ENCODE measurements at places on chromosomes 3 and 15.

GRCh38 chr3:157174290-157174648 lies 14.3 kb upstream of the CCNL1 start:
- H3K4me1 ChIP-seq, result no peaks in the 10 kb centered on the region
- peak overlapping the region; percentile 54 for H3K4me3 ChIP-seq
- DNase-seq, result no peak
- no peaks in the 10 kb centered on the region for H3K27me3 ChIP-seq
- H3K36me3 ChIP-seq, result no peaks in the 10 kb centered on the region

DNA sequence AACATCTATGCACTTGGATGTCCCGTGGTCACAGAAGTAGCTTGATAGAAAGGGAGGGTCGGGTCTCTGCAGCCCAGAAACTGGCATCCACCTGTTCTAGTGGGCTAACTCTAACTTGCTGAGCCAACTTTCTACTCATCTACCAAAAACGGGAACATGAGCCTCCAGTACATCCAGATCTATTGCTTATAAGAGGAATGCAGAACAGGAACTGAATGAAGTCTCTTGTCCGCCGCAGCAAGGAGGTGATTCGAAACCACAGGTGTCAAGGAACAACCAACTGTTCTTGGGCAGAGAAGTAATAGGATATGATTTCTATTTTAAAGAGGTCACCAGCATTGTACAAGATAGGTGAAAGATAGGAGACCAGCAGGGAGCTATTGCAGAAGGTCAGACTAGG lies 17.9 kb downstream of the TERC start:
- H3K27me3 ChIP-seq, result peaks cover 16% of the 10 kb centered on the region
- no peak for DNase-seq
- no peak overlapping the region for H3K27ac ChIP-seq
- H3K36me3 ChIP-seq, result no peaks in the 10 kb centered on the region
- no peak overlapping the region for H3K4me3 ChIP-seq
- no peaks in the 10 kb centered on the region for H3K4me1 ChIP-seq

DNA sequence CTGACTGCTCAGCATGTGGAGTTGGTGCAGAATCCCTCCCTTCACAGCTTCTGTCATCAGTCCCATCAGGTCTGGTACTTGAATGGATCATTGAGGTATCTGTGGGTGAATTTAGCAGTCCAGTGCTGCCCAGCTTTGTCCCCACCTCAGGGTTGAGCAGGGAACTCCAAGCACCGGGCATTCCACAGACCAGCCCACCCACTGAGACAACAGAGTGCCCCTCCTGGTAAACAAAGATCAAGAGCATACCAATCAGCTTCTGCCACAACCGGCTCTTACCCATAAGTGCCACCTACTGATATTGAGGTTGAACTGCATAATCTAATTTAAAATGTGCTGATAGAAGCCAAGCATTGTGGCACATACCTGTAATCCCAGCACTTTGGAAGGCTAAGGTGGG lies 57.1 kb upstream of the FXR1 start:
- H3K4me1 ChIP-seq, result no peaks in the 10 kb centered on the region
- DNase-seq, result no peak
- H3K27me3 ChIP-seq, result no peaks in the 10 kb centered on the region
- no peaks in the 10 kb centered on the region for H3K36me3 ChIP-seq
- H3K4me3 ChIP-seq, result no peak overlapping the region
- H3K27ac ChIP-seq, result no peak overlapping the region

DNA sequence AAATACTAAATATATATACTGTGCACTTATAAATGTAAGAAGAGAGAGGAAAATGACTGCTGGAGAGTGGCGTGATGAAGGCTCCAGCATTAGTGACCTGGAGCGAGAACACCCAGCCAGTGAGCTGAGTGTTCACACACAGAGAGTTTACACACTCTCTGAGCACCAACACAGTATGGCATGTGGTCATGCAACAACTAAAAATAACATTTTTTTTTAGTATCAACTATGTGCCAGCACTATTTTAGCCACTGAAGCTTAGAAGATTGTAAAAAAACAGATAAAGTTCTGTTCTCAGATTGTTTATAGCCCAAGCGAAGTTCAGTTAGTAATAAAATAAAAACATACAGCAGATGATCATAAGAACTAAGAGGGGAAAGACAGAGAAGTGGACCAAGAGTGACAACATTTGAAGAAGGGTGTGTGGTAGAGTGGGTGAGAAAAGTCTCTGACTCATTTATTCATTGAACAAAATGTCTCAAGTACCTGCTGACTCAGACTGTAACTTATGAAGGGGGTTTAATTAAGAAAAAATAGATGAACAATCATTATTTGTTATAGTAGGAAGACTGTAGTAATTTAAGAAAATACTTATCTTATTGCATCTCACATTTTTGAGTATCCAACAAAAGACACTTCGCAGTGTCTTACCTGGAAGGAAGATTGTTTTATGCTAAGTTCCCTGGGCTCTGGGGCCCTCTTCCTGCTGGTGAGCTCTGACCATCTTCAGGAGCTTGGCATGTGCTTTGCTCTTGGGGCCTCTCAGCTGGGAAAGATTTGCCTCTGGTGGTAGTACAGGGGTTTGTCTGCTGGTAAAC lies 43.8 kb downstream of the GAP43 start:
- no peaks in the 10 kb centered on the region for H3K36me3 ChIP-seq
- no peak overlapping the region for H3K4me3 ChIP-seq
- no peaks in the 10 kb centered on the region for H3K4me1 ChIP-seq
- no peaks in the 10 kb centered on the region for H3K27me3 ChIP-seq

GRCh38 chr15:81194723-81195122 lies 2.0 kb upstream of the IL16 start:
- no peaks in the 10 kb centered on the region for H3K36me3 ChIP-seq
- H3K27ac ChIP-seq, result no peak overlapping the region
- no peaks in the 10 kb centered on the region for H3K27me3 ChIP-seq
- no peaks in the 10 kb centered on the region for H3K4me1 ChIP-seq
- no peak overlapping the region for H3K4me3 ChIP-seq

DNA sequence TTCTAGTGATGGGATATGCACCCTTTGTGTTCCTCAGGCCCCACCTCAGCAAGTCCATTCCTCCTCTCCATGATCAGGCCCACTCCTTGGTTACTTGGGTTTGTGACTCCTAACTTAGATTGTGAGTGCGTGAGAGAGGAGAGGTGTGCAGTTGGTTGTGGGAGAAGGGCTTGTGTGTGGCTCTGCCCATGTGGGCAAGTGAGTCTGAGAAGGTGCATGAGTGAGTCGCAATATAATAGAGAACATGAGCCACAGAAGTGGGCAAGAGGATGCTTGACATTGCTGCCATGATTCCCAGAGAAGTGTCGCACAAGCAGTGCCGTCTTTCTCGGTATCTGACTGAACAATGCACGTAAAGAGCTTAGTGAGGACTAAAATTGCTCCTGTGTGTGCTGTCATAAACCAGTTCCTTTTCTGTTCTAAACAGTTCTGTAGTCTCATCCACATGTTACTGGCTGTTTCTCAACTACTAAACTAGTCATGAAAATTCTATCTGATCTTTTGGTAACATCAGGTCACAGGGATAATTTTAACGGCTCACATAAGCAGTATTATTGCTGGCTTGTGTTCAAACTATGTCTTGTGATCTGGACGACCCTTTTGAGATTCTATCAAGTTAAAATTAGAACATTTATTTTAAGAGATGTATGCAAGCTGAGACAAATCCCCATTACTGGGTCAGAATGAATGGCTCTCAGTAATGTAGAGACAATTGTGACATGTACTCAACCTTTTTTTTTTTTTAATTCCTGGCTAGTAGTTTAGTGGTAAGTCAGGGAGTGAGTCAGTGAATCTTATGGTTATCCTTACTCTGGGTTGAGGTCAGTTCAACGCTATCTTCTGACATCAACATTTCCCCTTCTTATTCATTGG lies 25.6 kb downstream of the GYG1 start:
- H3K4me3 ChIP-seq, result no peak overlapping the region
- peak overlapping the region; percentile 34 for H3K27ac ChIP-seq
- no peaks in the 10 kb centered on the region for H3K4me1 ChIP-seq
- no peaks in the 10 kb centered on the region for H3K27me3 ChIP-seq

- H3K36me3 ChIP-seq, result no peaks in the 10 kb centered on the region
- no peak overlapping the region for H3K4me3 ChIP-seq
- H3K4me1 ChIP-seq, result no peaks in the 10 kb centered on the region
- no peak overlapping the region for H3K27ac ChIP-seq
Measured at GRCh38 chr3:159664006-159664405, 324.6 kb upstream of the IL12A start.

- H3K27ac ChIP-seq, result no peak overlapping the region
- H3K36me3 ChIP-seq, result no peaks in the 10 kb centered on the region
- no peak for DNase-seq
- no peak overlapping the region for H3K4me3 ChIP-seq
Measured at GRCh38 chr3:173891272-173892100, 493.9 kb downstream of the NLGN1 start.

GRCh38 chr3:123337948-123338619 lies 110.8 kb downstream of the ADCY5 start:
- H3K27ac ChIP-seq, result no peak overlapping the region
- DNase-seq, result no peak
- no peaks in the 10 kb centered on the region for H3K27me3 ChIP-seq
- H3K4me3 ChIP-seq, result no peak overlapping the region
- H3K4me1 ChIP-seq, result no peaks in the 10 kb centered on the region

DNA sequence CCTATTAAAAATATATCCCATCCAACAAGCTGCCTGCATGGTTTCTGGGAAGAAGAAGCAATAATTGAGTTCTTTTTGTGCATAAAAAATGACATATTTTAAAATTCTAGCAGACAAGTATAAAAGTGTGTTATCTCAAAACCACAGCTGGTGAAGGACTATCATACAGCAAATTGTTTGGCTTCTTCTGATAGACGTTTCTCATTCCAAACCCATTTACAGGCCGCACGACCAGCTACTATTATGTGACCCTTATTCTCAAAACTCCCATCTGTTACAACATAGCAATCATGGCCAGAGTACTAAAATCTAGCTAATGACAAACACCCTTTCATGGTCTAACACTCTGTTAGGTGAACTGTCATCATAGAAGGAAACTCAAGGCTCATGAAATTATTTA lies 21.7 kb downstream of the ETFA start:
- H3K4me3 ChIP-seq, result no peak overlapping the region
- H3K27me3 ChIP-seq, result no peaks in the 10 kb centered on the region
- no peaks in the 10 kb centered on the region for H3K36me3 ChIP-seq
- no peak overlapping the region for H3K27ac ChIP-seq
- no peak for DNase-seq
- no peaks in the 10 kb centered on the region for H3K4me1 ChIP-seq

DNA sequence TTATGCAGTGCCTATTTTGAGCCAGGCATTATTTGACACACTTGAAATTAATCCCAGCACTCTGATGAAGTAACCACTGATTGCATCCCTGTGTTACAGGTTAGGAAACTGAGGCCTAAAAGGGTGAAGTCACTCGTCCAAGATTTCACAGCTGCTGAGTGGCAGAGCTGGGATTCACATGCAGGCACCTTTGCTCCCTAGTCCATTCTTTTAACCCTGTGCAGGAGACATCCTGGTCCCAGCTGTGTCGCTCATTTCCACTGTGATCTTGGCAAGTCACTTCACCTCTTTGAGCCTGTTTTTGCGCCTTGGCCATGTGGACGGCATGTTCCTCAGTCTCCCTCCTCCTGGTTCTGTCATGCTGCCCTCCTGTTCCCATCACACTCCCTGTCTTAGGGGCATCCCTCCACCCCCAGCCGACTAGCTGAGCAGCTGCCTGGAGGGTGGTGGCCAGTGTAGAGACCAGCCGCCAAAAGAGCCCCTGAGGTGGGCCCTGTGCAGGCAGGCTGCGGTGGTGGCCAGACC lies 70.6 kb downstream of the SMAD6 start:
- no peak for DNase-seq
- peak overlapping the region; percentile 74 for H3K27ac ChIP-seq
- H3K4me3 ChIP-seq, result no peak overlapping the region
- no peaks in the 10 kb centered on the region for H3K4me1 ChIP-seq
- no peaks in the 10 kb centered on the region for H3K27me3 ChIP-seq

DNA sequence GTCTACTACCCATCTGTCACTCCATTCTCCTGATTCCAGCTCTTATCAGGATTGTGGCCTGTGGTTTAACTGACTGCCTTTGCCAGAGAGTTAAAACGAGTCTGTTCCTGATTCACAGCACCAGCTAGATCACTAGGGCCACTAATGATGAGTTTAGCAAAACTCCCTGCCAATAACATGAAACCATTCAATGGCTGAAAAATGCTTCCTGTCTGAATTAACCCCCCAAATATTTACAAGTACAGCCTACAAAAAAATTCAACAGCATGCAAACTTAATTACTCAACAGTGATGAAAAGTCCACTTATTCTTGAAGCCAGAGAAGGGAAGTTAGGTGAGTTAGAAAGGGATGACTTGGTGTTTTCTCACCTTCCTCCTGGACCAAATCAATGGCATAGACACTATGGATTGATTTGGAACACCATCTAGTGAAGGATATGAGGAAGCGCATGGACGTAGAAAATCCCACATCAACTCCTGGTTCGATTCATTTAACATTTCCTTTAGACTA lies 141.4 kb downstream of the TGFBR2 start:
- no peak for DNase-seq
- H3K4me1 ChIP-seq, result no peaks in the 10 kb centered on the region
- H3K27me3 ChIP-seq, result no peaks in the 10 kb centered on the region

DNA sequence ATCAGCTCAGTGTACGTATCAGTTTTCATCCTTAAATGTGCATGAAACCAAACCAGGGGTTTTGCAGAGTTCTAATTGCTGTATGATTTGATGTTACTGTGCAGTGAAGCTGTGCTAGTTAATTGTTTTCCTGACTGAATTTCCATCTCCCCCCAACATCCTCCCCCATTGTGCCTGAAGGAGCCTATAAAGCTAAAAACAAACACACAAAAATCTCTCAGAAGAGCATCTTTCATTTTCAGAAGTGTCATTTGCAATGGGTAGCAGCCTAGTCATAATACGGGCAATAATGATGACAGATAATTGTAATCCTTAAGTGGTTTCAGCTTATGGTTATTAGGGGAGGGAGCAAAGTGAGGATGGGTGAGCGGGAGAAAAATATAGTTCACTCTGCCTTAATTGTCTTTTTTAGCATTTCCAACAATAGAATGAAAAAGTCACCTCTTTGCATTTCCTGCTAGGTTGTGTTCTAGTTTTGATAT lies 207.9 kb upstream of the TBL1XR1 start:
- no peaks in the 10 kb centered on the region for H3K27me3 ChIP-seq
- no peak for DNase-seq
- no peaks in the 10 kb centered on the region for H3K4me1 ChIP-seq
- H3K36me3 ChIP-seq, result no peaks in the 10 kb centered on the region
- H3K27ac ChIP-seq, result no peak overlapping the region
- H3K4me3 ChIP-seq, result no peak overlapping the region

GRCh38 chr3:129506231-129506742 lies 22.2 kb upstream of the RHO start:
- no peaks in the 10 kb centered on the region for H3K27me3 ChIP-seq
- H3K4me1 ChIP-seq, result peaks cover 10% of the 10 kb centered on the region
- H3K4me3 ChIP-seq, result no peak overlapping the region
- no peak overlapping the region for H3K27ac ChIP-seq
- H3K36me3 ChIP-seq, result no peaks in the 10 kb centered on the region

GRCh38 chr15:66838671-66839239 lies 136.7 kb downstream of the SMAD6 start:
- H3K36me3 ChIP-seq, result no peaks in the 10 kb centered on the region
- H3K27me3 ChIP-seq, result no peaks in the 10 kb centered on the region
- H3K27ac ChIP-seq, result peak overlapping the region; percentile 36
- peaks cover 7% of the 10 kb centered on the region for H3K4me1 ChIP-seq
- no peak overlapping the region for H3K4me3 ChIP-seq
- no peak for DNase-seq

Measured in breast epithelium (tissue), 4 donors.